Adrenal gland (tissue), 19 donors: ENCODE measurements at places on chromosomes 12 and 14. TPM values are rescaled to one million over a fixed set of nuclear protein-coding genes. Genes with fewer than 3 reads are reported as not detected.
A peak's percentile ranks its signal among the peaks of the same experiment; 100 is the strongest.

DNA sequence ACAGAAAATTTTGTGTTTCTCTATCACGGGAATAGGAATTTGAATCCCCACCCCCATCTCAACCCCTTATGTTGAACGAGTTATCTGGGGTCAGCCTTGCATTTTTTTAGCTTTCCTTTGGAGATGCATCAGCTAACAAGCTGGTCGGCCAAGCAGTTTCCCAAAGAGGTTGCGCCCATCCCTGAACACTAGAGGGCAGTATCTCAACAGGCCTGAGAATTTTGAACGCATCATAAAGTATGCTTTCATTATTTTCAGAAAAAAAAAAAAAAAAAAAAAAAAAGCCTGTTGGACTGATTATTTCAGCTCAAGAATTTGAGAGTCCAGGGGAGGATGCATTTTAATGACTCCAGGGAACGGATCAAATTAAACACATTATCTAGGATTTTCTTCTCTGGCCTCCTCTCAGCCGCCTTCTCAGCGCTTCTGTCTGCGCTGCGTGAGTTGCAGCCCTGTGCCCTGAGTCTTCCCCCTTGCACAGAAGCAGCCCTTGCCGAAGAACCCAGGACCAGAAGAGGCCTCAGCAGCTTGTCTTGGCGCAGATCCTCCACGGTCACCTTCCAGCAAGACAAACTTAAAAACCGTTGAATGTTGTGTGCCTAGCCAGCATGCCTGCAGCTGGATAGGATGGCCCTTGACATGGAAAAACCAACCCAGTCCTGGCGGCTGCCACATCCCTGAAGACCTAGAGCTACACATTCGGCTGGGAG lies 76.6 kb upstream of the GZMB start:
- peak; percentile 70 for DNase-seq

DNA sequence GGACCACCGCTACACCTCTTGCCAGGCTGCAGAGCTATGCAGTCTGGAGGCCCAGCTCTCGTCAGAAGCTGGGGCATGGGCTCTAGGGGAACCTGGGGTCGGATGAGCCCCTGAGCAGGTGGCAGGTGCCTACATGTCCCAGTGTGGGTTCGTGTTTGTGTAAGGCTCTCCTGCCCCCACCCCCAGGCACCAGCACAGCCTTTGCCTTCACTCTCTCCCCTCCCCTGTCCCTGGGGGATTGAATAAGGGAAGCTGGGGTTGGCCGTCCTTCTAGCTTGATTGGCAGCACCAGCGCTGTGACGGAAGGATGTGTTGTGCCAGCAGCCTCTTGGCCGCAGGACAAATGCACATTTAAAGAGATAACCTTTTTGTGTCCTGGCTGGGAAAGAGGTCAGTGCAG lies 34.8 kb upstream of the TSPAN9 start:
- no peak for DNase-seq

Gene CIROP
- not detected for polyA plus RNA-seq

Gene ANP32D
- not detected for polyA plus RNA-seq
